ENCODE measurements at places on chromosomes 16 and 17.

GRCh38 chr17:78912082-78912481 lies 9.1 kb upstream of the CEP295NL start:
- DNase-seq: no peak

GRCh38 chr17:691423-691822 lies 23.2 kb downstream of the VPS53 start:
- no peak for DNase-seq

DNA sequence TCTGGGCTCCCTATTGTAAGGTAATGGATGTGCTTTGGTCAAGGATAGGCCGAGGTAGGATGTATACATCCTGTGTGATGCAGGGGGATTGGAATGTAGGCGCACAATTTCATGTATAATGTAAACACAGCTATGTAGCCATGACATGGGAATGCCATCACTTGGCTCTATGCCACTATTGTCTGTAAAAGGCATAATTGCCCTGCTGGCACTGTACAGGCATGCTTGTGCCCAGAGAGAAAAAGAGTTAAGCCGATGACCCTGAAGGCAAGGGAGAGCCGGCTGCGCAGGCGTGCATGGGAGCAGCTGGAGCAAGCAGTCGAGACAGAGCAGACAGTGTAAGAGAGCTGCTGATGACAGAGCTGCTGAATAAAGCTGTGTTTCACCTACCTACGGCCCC lies 212.5 kb upstream of the CPHXL start:
- no peak for DNase-seq

DNA sequence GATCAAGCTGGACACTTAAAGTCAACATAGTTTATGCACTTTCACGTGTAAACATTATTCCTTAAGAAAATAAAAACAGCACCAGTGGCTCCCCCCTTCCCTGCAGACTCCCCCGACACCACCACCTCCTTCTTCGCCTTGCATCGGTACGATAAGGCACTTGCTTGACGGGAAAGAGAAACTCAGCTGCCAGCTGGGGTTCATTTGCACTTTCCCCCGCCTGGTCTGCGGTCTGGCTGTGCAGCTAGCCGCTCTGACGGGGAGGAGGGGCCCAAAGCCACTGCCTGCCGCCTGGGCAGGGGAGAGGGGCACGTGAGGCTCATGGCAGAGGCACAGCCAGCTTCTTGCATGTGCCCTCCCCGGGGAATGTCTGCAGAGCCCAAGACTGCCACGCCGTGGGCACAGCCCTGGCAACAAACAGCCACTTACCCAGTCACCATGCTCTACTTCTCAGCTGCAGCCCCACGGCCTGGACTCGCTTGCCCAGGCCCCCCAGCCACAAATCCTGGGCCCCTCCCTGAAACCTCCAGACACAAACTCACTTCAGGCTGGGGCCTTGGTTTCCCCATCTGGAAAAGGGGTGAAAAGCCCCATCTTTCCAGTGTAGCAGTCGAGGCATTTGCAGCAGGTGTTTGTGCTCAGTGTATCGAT lies 16.5 kb upstream of the PRM1 start:
- DNase-seq: peak; percentile 91

- no peak for DNase-seq
Observed at GRCh38 chr16:46687486-46687885, 1.5 kb downstream of the VPS35 start.

GRCh38 chr17:82593590-82594087 lies 54.6 kb downstream of the WDR45B start:
- no peak for DNase-seq

DNA sequence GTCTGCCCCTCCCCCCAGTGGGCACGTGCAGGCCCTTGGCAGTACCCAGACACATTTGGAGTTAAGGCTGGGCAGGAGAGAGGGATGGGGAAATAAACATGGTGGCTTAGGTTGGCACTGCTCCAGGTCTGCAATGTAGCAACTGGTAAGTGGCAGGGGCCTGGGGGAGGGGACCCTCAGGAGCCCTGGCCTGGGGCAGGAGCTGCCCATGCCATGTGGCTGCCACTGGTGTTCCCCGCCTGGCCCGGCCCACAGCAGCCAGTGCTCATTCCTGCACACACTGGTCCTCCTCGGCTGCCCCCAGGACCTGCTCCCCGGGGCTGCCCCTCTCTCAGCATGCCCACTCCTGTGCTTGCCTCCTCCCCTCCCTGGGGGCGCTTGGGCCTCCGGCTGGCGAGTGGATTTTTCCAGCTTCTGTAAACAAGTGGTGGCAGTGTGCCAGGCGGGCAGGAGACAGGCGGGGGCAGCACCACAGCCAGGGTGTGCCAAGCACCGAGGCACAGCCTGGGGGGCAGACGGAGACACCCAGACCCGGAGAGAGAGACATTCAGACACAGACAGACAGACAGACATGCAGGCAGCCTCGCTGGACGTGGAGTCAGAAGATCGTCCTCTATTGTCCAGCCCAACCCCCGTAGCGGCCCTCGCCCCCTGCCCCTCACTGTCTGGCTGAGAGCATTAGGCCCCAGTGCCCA lies 9.4 kb downstream of the THRA start:
- peak; percentile 87 for DNase-seq

- peak; percentile 67 for DNase-seq
Observed at GRCh38 chr16:56657555-56658326, at the start of gene MT1F. Gene MT1F, plus strand, starts transcription at chr16:56657959. Its CDS starts 100 bp downstream, at chr16:56658059.

DNA sequence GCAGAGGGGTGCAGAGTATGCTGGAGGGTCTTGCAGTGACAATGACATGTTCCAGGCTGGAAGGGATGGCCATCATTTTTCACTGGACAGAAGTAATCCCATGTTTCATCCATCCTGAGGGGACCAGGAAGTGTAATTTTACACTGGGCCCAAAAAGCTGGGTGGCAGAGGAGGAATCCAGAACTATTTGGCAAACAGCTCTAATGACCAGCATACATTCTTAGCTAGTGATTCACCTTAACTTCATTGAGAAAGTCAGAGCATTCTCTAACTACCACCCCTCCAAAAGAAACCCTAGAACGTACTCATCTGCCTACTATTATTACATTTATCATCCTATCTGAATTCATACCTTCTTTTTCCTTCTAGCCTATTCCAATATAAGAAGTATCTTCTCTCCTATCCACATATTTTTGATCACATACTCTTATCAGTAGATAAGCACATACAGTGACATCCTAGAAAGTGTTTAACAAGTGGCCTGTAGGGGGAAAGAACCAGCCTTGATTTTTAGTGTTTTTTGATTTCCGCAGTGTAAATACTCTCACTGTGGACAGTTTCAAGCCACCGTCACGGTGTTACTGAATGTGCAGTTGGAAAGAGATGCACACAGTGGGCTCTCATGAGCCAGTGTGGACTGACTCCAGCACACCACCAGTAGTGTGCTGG lies 118.1 kb downstream of the FTO start:
- no peak for DNase-seq

- peak; percentile 2 for DNase-seq
Observed at GRCh38 chr17:53150101-53150698, 672.5 kb upstream of the KIF2B start.

DNA sequence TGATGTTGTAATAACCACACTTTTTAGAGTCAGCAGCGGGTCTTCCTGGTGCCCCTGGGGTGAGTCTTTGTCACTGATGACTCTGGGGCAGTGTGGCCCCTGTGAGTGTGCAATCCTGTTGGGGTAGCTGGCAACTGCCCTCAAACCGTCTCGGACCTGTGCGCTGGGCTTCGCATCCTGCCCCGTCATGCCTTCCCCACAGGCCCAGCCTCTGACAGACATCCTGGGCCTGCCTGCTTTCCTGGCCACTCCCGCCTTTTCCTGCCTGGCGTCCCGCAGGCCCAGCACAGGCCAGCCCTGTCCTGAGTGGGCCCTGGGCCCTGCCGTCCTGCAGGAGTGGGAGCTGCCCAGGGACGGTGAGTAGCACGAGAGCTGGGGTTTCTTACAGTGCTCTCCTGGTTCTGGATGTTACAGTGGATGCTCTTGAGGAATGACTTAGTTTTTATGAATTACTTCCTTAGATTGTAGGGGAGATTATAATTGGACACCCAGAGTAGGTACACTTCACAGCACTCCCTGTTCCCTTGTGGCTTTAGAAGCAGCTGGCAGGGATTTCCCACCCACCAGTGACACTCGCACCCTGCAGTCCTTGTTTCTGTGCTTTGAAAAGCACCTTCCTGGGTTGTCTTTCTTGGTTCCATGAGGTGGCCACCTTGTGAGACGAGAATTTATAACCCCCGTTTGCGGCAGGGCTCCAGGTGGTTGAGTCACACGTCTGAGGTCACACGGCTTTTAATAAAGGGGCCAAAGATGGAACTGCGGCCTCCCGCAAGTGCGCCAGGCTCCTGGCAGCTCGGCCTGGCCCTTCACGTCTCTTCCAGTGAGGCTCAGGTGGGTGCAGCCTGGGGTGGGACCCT lies 50.0 kb upstream of the CAPN15 start:
- DNase-seq: no peak

DNA sequence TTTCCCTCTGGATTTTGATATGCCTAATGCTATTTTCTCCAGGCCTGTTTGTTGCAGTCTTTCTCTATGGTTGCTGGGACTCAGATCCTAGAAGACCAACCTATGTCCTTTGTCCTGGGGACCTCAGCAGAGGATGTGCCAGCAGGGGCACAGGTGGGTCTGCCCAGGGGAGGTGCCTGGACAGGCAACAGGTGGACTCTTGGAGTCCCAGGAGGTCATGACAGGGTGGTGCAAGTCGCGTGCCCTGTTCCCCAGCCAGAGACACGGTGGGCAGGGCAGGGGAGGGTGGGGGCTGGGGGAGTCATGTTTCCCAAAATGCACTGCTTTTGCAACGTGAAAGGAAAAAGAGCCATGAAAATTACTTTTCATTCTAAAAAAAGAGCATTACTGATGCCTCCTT lies 26.3 kb upstream of the PLLP start:
- no peak for DNase-seq

DNA sequence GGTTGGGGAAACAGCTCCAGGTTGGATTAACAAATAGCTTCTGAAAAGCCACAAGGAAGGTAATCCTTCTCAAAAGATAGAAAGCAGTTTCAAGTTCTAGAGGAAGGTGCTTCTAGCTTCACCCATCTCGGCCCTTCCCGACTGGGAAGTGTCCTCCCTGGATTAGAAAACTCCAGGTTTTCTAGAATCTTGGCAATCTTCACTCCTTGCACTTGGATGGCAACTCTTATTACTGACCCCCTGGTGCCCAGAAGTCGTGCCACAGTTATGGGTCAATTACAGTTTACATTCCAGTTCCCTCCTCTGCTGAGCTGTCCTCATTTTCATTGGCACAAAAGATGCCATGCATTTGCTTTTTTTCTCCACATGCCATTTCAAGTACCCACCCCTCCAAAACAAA lies 65.6 kb downstream of the SMG6 start:
- DNase-seq: no peak

GRCh38 chr17:62801553-62802114 lies 6.5 kb downstream of the MARCHF10 start:
- DNase-seq: no peak

DNA sequence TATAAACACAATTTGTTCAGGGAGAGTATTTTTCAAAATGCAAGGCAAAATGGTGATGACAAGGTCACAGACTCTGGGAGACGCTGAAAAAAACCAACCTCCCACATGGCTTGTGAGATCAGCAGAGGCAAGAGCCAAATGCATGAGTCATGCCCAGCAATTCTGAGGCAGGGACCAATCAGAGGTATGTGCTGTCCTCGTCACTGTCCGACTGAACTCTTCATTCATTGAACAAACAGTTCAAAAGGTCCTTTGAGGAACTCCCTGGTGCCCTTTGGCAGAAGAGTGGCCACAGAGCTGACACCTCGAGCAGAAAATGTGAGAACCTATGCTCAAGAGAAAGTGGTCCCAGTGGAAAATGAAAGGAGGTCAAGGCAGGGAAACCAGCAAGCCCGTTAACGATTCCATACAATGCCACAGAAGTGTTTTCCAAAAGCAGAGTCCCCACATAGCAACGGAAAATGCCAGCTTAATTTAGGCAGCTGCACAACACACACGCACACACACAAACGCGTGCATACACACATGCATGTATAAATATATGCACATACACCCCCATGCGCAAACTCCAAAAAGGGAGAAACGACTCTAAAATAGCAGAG lies 50.9 kb downstream of the CDH11 start:
- no peak for DNase-seq

DNA sequence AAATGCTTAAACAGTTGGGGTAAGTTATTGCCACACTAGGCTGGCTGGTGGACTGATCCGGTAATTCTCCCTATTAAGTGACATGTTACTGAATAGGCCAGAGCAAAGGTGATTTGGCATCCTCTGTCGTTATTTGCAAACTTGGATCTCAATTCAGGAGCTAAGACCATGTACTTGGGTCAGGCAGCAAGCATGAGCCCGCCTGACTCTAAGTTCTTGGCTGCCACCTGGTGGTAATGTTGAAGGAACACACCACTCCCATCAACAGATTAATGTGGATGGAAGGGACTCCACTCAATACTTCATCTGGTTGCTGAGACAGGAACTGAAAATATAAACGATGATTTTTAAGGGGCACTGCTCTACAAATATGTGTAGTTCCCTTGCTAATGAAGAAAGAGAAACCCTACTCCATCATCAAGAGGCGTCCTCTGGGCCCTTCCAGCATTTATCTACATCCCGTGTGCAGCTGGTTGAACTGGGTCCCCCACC lies 70.8 kb downstream of the EMP2 start:
- peak; percentile 77 for DNase-seq

- peak; percentile 9 for DNase-seq
Observed at GRCh38 chr16:20774703-20775362, 11.0 kb downstream of the ACSM3 start.

DNA sequence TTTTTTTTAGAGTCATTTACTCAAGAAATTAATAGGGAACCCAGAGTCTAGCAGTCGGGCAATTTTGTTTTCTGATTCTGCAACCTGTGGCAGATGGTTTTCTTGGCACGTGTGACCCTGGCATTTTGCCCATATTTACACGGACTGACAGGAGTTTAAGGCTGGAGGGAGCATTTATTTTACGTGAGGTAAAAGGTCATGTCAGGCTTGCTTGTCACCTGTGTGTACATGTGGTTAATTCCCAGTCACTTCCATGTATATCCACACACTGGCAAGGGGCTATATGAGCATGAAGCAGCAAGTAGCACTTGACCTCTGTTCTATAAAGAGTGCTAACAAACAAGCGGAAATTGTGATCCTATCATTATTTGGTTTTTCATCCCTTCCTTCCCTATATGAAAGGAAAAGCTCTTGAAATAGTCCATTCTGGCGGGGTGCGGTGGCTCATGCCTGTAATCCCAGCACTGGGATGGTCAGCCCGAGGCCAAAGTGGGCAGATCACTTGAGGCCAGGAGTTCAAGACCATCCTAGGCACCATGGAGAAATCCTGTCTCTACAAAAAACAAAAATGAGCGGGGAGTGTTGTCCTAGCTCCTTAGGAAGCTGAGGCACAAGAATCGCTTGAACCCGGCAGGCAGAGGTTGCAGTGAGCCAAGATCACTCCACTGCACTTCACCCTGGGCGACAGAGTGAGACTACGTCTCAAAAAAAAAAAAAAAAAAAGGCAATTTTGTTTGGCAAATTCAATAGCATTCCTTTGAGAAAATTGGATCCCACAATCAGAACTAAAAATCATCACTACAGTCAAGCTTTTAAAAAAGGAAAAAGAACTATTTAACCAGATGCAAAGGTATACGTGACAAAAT lies 2.1 kb downstream of the SPAG9 start:
- peak; percentile 95 for DNase-seq

- no peak for DNase-seq
Observed at GRCh38 chr16:27232061-27232900, 29.0 kb downstream of the KDM8 start.

GRCh38 chr17:21330436-21331160 lies 45.6 kb upstream of the KCNJ12 start:
- DNase-seq: no peak

Data from NCI-H2171 treated with DMSO at 0.1 percent for 48 hours (cell line).